ENCODE measurements at places on chromosomes 3 and 15.

GRCh38 chr3:30919564-30919963 is 25.1 kb upstream of the GADL1 start:
- no peak for DNase-seq

- DNase-seq: no peak
Observed at GRCh38 chr3:15171096-15171495, 35.0 kb upstream of the CAPN7 start.

GRCh38 chr15:42010434-42010833 is 10.4 kb downstream of the PLA2G4E start:
- DNase-seq: peak; percentile 16

DNA sequence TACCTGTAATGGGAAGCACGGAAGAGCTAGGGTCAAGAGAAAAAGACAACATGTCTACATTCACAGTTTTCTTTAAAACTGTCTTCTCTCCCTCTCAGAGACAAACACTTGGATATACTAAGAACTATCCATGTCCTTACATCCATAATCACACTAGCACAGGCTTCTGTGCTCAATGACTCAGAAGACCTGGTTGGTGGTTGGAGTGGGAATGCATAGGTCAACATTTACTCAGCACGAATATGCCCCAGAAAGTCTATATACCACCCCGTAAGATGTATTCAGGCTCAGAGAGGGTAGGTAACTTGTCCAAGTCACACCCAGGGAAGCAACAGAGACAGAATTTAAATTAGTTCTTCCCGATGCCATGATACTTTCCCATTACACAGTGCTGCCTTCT is 891.1 kb downstream of the TUSC7 start:
- DNase-seq: no peak

- DNase-seq: no peak
Observed at GRCh38 chr3:53236112-53236841, 19.5 kb downstream of the TKT start.

- DNase-seq: no peak
Observed at GRCh38 chr3:167852216-167852615, 116.7 kb downstream of the SERPINI1 start.
